ENCODE measurements at places on chromosomes 16 and 17.

GRCh38 chr17:79033741-79034501 is 10.0 kb downstream of the C1QTNF1 start:
- DNase-seq = no peak

DNA sequence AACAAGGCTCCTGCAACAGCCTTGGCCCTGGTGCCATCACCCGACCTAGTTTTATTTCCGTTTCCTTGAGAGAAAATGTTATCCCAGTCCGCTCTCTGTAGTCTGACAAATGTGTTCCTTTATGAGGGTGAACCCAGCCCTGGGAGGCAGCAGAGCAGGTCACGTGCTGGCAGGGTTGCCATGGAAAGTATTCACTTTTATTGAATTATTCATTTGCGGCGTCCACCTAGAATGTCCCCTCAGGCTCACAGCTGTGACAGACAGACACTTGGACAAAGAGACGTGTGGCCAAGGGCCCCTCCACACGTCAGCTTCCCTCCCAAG is 90.0 kb downstream of the WSCD1 start:
- peak; percentile 58 for DNase-seq

DNA sequence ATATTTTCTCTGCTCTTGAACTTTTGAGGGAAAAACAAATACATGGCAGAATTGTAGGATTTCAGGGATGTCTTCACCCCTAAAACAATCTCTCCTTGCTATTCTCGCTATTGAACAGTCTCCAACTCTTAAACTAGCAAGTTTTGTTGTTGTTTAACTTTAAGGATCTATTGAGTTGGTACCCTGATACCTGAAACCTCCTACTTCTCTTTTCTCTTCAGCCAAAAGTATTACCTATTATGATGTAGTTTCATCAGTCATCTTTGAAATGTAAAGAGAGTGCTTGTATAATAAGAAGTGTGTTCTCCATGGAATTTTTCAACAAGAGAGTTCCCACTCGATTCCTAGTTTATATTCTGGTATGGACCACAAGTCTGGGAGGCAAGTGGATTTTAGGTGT is 211.6 kb upstream of the TBX2 start:
- no peak for DNase-seq

GRCh38 chr17:40321961-40322357 is 13.0 kb downstream of the RARA start:
- no peak for DNase-seq

- no peak for DNase-seq
These were observed 5.8 kb upstream of the IL17C start for GRCh38 chr16:88632587-88632930.

DNA sequence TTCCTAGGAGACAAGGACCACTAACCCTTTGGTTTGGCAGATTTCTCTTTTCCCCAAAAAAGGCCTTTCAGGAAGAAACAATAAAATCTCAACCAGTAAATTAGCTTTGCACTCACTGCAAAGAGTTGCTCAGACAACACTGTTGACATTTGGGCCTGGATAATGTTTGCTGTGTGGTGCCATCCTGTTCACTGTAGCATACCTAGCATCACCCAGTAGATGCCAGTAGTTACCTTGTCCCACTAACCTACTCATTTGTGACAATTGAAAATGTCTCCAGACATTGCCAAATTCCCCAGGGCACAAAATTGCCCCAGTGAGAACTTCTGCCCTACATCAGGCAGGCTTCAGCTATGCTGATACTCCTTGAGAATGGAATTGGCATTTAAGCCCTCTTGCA is 177.0 kb upstream of the ERCC4 start:
- no peak for DNase-seq

- DNase-seq = no peak
These were observed 72.3 kb upstream of the CCL1 start for GRCh38 chr17:34435182-34435928.

- no peak for DNase-seq
These were observed 21.0 kb upstream of the YWHAE start for GRCh38 chr17:1420981-1421380.

GRCh38 chr17:66602659-66603384 is 232.1 kb upstream of the CACNG5 start:
- DNase-seq = no peak

DNA sequence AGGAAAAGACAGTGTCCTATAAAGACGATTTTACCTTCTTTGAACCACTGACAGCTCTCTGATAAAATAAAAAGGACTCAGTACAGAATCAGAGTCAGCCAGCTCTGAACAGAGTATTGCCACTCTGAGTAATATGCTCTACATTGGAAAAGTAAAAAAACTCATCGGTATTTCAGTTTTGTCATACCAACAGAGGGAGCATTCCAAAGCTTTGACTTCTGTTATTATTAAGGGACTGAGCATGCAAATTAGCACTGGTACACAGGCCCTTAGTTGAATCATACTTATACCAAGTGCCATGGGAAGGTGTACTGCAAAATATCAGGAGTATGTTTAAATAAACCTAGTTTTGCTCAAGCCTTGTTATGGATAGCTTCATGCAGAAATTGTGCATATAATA is 509.0 kb upstream of the KIF2B start:
- no peak for DNase-seq

DNA sequence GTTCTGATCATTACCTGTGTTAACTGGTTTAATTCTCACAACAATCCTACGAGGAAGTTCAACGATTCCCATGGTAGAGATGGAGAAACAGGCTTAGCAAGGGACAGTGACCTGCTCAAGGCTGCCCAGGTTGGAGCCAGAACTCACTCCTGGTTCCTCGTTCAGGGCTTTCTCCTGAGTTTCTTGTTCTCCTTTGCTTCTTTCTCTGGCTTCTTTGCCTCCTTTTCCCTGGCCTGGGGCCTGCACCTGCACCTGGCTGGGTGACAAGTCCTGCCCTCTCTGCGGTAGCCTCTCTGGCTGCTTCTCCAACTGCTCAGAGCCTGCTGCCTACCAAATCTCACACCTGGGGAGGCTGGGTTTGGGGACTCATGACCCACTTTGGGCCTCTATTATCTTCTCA is 2.8 kb downstream of the CCL22 start:
- DNase-seq = no peak
